HepG2 (cell line): ENCODE measurements at places on chromosomes 11 and 22.

- no peaks in the 10 kb centered on the region for H3K4me1 ChIP-seq
- no peak overlapping the region for H3K4me3 ChIP-seq
- no peaks in the 10 kb centered on the region; the same call in 1 of the 2 replicates for H3K27me3 ChIP-seq
- no peak overlapping the region for H3K27ac ChIP-seq
- no peaks in the 10 kb centered on the region for H3K36me3 ChIP-seq
- DNase-seq: no peak
These were observed 195.7 kb upstream of the API5 start for GRCh38 chr11:43116071-43116470.

- no peak for DNase-seq
- peaks cover 22% of the 10 kb centered on the region for H3K4me1 ChIP-seq
- no peak overlapping the region for H3K27ac ChIP-seq
- no peaks in the 10 kb centered on the region for H3K27me3 ChIP-seq
- H3K36me3 ChIP-seq: no peaks in the 10 kb centered on the region
These were observed 32.1 kb upstream of the TPBGL start for GRCh38 chr11:75208446-75208845.

DNA sequence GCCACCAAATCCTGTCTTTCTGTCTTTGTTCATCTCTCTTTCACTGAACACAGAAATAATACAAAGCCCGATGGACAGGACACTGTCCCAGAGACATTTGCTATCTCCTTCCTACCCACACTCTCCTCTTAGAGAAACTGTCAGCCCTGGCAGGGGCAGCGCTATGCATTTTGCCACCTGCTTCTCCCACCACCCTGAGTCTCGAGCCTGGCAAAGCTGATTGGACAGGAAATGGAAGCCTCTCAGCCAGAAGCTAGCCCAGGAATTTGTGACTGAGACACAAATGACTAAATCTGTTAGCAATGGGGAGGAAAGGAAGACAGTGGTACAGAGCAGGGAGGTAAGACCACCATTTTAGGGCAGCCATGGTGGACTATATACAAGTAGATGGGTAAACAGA is 14.9 kb upstream of the GALNT18 start:
- H3K36me3 ChIP-seq: no peaks in the 10 kb centered on the region
- H3K27ac ChIP-seq: no peak overlapping the region
- H3K4me1 ChIP-seq: no peaks in the 10 kb centered on the region
- no peak for DNase-seq
- peaks cover 2% of the 10 kb centered on the region for H3K27me3 ChIP-seq
- no peak overlapping the region for H3K4me3 ChIP-seq

- no peak overlapping the region for H3K4me3 ChIP-seq
- no peaks in the 10 kb centered on the region for H3K36me3 ChIP-seq
- no peaks in the 10 kb centered on the region for H3K4me1 ChIP-seq
- no peak for DNase-seq
- no peaks in the 10 kb centered on the region; the same call in 1 of the 2 replicates for H3K27me3 ChIP-seq
These were observed 48.2 kb downstream of the BSX start for GRCh38 chr11:122933416-122933815.

DNA sequence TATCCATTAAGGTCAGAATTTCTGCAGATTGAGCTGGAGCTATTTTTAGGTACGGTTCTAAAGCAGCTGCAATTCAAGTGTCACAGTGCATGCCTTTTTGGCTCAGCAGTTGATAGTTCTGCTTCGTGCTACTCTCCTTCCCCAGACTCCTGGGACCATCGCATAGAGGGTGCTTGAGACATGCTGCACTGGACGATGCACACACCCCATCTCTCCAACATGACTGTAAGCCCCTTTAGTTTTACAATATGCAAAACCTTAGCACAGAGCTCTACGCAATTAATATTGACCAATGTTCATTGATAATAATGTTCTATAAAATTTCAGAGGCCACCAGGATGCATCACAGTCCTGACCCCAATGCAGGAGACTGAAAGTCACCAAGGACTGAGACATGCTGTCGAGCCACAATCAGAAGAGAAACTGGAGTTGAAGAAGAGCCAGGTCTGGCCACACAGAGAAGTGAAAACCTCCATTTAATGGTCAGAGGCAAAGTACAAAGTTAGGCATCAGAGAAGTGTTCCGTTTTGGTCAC is 120.9 kb upstream of the ZC3H12C start:
- no peak for DNase-seq
- no peak overlapping the region for H3K27ac ChIP-seq
- H3K36me3 ChIP-seq: no peaks in the 10 kb centered on the region
- peaks cover 5% of the 10 kb centered on the region; the same call in 1 of the 3 replicates for H3K27me3 ChIP-seq
- H3K4me1 ChIP-seq: no peaks in the 10 kb centered on the region

GRCh38 chr11:95736809-95737208 is 52.8 kb downstream of the FAM76B start:
- 0 out of 3 replicates have a peak, but pooled peaks cover 5% of the 10 kb centered on the region for H3K27me3 ChIP-seq
- DNase-seq: no peak
- no peak overlapping the region for H3K27ac ChIP-seq

DNA sequence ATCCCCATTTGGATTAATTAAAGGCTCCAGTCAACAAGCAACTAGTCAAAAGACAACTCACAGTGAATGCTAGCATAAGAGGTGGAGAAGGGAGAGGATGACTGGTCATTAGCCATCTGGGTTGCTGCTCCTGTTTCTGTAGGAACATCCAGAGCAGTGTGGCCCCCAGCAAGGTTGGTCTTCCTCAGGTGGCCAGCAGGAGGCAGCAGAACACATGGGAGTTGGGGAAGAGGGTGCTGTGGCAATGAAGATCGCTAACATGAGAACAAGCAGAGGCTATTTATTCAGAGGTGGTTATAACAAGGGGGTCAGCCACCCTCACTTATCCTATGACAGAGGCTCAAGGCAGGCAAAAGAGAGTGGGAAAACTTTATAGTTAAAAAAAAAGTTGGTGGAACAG is 21.3 kb downstream of the IZUMO1R start:
- no peak overlapping the region for H3K27ac ChIP-seq
- peak; percentile 39 for DNase-seq
- no peak overlapping the region for H3K4me3 ChIP-seq
- no peaks in the 10 kb centered on the region for H3K4me1 ChIP-seq
- no peaks in the 10 kb centered on the region for H3K36me3 ChIP-seq

GRCh38 chr11:7892840-7893254 is 38.2 kb downstream of the OR10A6 start:
- peak; percentile 36 for DNase-seq
- no peaks in the 10 kb centered on the region for H3K36me3 ChIP-seq
- no peak overlapping the region for H3K4me3 ChIP-seq
- no peaks in the 10 kb centered on the region for H3K27me3 ChIP-seq

- no peaks in the 10 kb centered on the region for H3K27me3 ChIP-seq
- DNase-seq: no peak
- H3K36me3 ChIP-seq: no peaks in the 10 kb centered on the region
- no peaks in the 10 kb centered on the region for H3K4me1 ChIP-seq
- no peak overlapping the region for H3K4me3 ChIP-seq
These were observed 1563.7 kb upstream of the TENM4 start for GRCh38 chr11:81004576-81004975.

GRCh38 chr11:126456783-126457542 is 101.5 kb downstream of the ST3GAL4 start:
- H3K36me3 ChIP-seq: no peaks in the 10 kb centered on the region
- H3K27ac ChIP-seq: no peak overlapping the region
- peaks cover 76% of the 10 kb centered on the region; the same call in 2 of the 3 replicates for H3K27me3 ChIP-seq

- DNase-seq: no peak
- no peak overlapping the region for H3K27ac ChIP-seq
- H3K4me3 ChIP-seq: no peak overlapping the region
- H3K27me3 ChIP-seq: no peaks in the 10 kb centered on the region
- H3K4me1 ChIP-seq: peaks cover 45% of the 10 kb centered on the region
These were observed 71.6 kb downstream of the C11orf58 start for GRCh38 chr11:16809886-16810668.

DNA sequence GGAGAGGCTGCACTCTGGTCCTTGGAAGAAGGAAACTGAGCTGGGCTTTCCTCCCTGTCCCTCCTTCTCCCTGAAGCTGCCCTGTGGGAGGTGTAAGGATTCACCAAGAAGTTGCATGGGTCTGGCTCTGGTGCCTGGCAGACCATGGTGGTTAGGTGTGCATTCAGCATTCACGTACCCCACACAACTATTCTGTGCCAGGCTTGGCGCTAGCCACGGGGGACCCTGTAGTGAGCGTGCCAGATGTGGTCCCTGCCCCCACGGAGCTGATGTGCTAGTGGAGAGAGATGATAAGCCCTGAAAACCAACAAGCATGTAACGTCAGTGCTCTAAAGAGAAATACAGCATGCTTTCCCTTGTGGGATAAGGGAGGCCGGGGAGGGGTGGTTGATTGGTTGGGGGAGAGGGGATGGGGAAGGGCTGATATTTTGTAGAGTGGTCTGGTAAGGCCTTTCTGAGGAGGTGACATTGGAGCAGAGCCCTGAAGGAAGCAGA is 48.9 kb downstream of the CD82 start:
- no peak overlapping the region for H3K4me3 ChIP-seq
- no peaks in the 10 kb centered on the region for H3K4me1 ChIP-seq
- no peak overlapping the region for H3K27ac ChIP-seq

DNA sequence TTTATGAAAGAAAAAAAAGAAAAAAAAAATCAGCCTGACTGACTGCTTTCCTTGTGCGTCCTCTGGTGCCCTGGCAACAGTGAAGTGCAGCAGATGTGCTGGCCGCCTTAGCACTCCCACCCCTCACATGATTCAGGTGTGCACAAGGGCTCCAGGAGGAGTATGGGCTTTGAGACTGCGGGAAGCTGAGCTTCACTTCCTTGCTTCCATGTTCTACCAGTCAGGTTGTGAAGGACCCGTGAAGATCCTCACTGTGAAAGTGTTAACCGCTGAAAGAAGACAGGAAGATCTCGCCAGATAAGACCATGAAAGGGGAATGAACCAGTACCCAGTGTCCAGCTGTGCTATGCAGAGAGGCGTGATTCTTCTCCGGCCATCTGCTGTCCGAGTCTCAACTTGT is 48.2 kb downstream of the HIRA start:
- H3K4me3 ChIP-seq: no peak overlapping the region
- H3K4me1 ChIP-seq: no peaks in the 10 kb centered on the region
- H3K27ac ChIP-seq: no peak overlapping the region
- H3K36me3 ChIP-seq: peaks cover 77% of the 10 kb centered on the region
- DNase-seq: no peak

GRCh38 chr11:65112546-65113360 is 1.1 kb downstream of the TM7SF2 start:
- no peaks in the 10 kb centered on the region for H3K27me3 ChIP-seq
- peaks cover 37% of the 10 kb centered on the region for H3K4me1 ChIP-seq
- peak overlapping the region; percentile 61 for H3K27ac ChIP-seq
- H3K36me3 ChIP-seq: peaks cover 11% of the 10 kb centered on the region
- peak overlapping the region; percentile 98 for H3K4me3 ChIP-seq

DNA sequence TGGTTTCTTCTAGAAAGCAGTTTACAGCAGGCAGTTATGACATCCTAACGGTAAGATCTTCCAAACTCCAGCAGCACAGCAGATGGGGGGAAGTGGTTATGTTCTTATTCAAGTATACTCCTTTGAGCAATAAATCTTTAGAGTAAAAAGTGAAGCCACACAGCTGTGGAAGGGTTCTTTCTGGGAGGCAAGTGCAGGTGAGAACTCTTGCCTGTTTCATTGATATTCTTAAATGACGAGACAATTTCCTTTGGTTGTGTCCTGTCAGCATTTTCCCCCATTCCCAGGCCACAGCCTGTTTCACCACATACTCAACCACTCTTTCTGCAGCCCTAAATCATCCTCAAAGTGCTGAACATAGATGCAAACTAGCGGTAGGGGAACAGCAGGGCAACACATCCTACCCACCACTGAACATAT is 207.3 kb upstream of the MTNR1B start:
- no peak overlapping the region for H3K4me3 ChIP-seq
- no peak overlapping the region for H3K27ac ChIP-seq
- H3K4me1 ChIP-seq: no peaks in the 10 kb centered on the region

GRCh38 chr11:639332-639955 is 2.4 kb downstream of the DRD4 start:
- H3K4me3 ChIP-seq: no peak overlapping the region
- H3K4me1 ChIP-seq: no peaks in the 10 kb centered on the region
- H3K27ac ChIP-seq: no peak overlapping the region
- DNase-seq: no peak

DNA sequence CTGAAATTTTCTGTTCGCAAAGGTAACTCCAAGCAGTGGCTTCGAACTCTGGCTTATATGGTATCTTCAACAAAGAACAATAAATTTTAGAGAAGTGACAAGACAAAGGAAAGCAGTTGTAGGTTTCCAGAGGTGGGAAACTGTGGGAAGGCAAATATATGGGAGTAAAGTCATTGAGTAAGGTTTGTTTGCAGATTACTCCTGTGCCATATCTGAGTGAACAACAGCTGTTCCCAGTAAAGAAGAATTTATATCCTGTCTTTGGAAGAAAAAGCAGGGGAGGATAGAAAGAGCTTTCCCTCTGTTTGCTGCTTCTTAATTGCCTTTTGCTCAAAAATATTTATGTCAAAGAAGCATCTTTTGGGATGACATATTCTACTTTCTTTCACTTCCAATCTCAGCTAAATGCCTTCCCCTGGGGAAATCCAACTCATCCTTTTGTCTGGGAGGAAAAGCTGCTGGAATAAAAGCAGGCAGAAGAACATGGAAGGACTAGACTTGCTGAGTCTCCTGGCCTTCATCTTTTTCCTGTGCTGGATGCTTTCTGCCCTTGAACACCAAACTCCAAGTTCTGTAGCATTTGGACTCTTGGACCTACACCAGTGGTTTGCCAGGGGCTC is 10.4 kb upstream of the RCN1 start:
- H3K36me3 ChIP-seq: no peaks in the 10 kb centered on the region
- no peak overlapping the region for H3K4me3 ChIP-seq
- no peaks in the 10 kb centered on the region; the same call in 1 of the 2 replicates for H3K27me3 ChIP-seq
- DNase-seq: no peak
- H3K27ac ChIP-seq: no peak overlapping the region

DNA sequence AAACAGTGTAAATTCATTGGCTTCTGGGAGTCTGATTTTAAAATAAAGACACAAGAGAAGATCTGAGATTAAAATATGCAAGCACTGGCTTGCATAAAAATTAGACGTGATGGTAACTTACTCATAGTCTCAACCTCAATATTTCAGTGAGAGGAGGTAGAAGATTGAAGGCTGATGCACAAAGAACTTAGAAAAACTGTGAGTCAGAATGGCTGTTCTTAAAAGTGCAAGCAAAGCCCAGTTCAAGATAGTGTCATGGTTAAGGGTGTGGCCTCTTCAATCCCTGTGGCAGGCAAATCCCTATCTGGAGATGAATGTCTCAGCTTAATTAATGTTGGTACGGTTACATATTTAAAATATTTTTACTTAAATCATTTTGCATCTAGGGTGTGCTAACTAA is 33.6 kb upstream of the FIBIN start:
- no peak overlapping the region for H3K4me3 ChIP-seq
- H3K4me1 ChIP-seq: no peaks in the 10 kb centered on the region
- no peaks in the 10 kb centered on the region for H3K36me3 ChIP-seq
- no peaks in the 10 kb centered on the region for H3K27me3 ChIP-seq

- H3K36me3 ChIP-seq: no peaks in the 10 kb centered on the region
- H3K27me3 ChIP-seq: no peaks in the 10 kb centered on the region
- DNase-seq: no peak
- H3K4me3 ChIP-seq: no peak overlapping the region
These were observed 82.9 kb downstream of the PIWIL4 start for GRCh38 chr11:94649964-94650623.

- no peaks in the 10 kb centered on the region for H3K27me3 ChIP-seq
- H3K36me3 ChIP-seq: peaks cover 37% of the 10 kb centered on the region
- H3K4me3 ChIP-seq: no peak overlapping the region
- DNase-seq: no peak
- peak overlapping the region; percentile 16 for H3K27ac ChIP-seq
These were observed 4.6 kb downstream of the ATF4 start for GRCh38 chr22:39524753-39525657.

GRCh38 chr11:6771926-6772893 is at the start of gene OR2AG2:
OR2AG2 (minus strand) TSS chr11:6771976; CDS start chr11:6768957, 3,019 bp downstream.
- no peak within 1 kb of the TSS for H3K4me3 ChIP-seq
- no peak for DNase-seq
- H3K27me3 ChIP-seq: no peaks in the 10 kb centered on the region; the same call in 1 of the 2 replicates
- no peaks in the 10 kb centered on the region for H3K4me1 ChIP-seq
- no peaks in the 10 kb centered on the region for H3K36me3 ChIP-seq
